ENCODE measurements at places on chromosomes 3 and 15.

DNA sequence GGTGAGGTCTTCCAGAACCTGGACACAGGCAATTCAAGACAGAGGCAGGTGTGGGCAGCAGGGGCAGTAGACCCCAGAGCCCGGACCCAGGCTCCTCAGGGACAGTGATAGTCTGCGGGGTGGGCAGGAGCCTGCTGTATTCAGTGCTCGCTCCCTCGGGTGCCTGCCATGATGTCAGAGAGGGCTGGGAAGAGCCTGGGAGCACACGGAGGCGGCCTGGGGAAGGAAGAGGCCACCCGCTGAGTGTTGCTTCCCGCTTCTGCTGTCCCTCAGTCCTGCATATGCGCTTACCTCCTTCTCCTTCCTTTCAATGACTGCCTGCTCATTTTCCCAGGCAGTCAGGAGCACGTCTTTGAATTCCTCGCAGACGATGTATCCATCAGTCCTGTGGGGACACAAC is 22.8 kb downstream of the TMEM43 start:
- DNase-seq: no peak

- no peak for DNase-seq
Measured at GRCh38 chr3:44411031-44411645, 66.3 kb downstream of the ZNF445 start.

DNA sequence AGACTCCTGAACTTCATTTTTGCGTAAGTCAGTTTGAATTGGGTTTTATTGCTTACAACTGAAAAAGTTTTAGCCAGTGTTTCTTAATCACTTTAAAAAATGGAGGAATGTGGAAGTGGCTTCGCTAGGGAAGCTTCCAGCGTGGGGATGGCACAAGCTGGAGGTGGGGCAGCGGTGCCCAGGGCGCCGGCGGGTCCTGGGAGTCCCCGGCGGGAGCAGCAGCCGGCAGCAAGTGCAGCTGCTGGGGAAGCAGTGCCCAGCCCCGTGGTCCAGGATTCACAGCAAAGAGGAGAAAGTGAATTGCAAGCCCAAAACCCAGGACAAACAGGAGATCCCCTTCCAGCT is 301.8 kb upstream of the PROK2 start:
- no peak for DNase-seq

- DNase-seq: no peak
Measured at GRCh38 chr3:25513642-25514266, 85.7 kb downstream of the RARB start.

- DNase-seq: peak; percentile 46
Measured at GRCh38 chr3:114499976-114500375, 206.1 kb downstream of the TIGIT start.

Measured in mammary epithelial cell (primary cell).